ENCODE measurements at places on chromosomes 13 and 19.

DNA sequence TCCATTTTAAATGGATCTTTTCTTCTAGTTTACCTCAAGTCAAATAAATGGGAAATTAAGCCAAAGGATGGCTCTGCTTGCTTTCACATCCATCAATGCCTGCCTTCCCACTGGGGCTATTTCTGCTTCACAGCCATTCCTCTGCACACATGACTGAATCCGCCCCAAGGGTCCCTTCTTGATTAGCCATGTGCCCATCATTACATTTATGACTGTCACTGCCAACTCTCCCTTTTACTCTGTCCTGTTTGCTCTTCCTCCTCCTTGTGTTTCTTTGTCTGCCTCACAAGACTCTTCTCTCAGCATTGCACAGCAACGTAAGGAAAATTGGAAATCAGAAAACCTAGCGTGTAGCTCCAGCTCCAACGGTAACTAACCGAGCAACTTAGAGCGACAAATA lies 410.2 kb downstream of the TBC1D4 start:
- no peak for DNase-seq

- DNase-seq, result no peak
Observed at GRCh38 chr13:30178976-30179375, 128.4 kb downstream of the KATNAL1 start.

DNA sequence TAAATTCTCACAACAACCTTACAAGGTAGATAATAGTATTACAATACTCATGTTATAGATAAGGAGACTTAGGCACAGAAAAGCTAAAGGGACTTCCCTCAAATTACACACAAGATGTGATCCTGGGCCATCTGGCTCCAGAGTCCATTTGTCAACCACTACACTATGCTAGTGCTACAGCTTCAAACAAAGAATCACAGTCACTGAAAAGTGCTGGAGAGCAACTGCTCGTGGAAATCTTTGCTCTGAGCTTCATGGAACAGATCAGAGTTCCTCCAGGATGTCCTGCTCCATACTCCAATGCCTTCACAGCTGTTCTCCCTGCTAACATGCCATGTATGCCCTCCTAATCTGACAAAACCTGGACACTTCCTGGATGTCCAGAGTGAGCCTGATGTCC lies 271.2 kb downstream of the ENOX1 start:
- DNase-seq, result no peak

- DNase-seq, result no peak
Observed at GRCh38 chr19:7067716-7068115, 1.8 kb upstream of the ZNF557 start.

DNA sequence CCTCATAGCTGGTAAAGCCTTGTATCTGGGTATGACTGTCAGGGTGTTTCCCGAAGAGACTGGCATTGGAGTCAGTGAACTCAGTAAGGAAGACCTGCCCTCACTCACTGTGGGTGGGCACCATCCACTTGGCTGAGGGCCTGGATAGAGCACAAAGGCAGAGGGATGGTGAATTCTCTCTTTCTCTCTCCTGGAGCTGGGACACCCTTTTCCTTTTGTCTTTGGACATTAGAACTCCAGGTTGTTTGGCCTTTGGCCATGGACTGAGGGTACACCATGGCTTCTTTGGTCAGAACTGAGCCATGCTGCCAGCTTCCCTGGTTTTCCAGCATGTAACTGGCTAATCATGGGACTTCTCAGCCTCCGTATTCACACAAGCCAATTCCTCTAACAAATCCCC lies 4.6 kb upstream of the CEACAM1 start:
- DNase-seq, result no peak

DNA sequence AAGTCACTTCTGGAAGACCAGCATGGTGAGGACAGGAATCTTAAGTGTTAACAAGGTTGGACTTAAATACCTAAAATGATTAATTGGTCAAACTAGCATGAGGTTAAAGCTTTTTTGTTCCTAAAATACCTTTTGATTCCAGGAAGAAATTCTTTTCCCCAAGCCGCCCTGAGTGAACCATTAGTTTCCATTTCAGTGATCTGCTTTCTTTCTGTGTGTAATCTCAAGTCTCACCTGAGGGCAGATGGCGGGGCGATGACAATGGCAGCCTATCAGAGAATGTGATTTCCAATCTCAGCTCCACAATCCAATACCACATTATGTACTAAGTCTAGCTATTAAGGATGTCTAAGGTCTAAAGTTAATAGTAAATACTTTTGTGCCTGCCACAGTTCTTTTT lies 390.9 kb upstream of the SGCG start:
- DNase-seq, result no peak

- DNase-seq, result no peak
Observed at GRCh38 chr13:55263045-55263444, 1877.7 kb upstream of the PRR20A start.

DNA sequence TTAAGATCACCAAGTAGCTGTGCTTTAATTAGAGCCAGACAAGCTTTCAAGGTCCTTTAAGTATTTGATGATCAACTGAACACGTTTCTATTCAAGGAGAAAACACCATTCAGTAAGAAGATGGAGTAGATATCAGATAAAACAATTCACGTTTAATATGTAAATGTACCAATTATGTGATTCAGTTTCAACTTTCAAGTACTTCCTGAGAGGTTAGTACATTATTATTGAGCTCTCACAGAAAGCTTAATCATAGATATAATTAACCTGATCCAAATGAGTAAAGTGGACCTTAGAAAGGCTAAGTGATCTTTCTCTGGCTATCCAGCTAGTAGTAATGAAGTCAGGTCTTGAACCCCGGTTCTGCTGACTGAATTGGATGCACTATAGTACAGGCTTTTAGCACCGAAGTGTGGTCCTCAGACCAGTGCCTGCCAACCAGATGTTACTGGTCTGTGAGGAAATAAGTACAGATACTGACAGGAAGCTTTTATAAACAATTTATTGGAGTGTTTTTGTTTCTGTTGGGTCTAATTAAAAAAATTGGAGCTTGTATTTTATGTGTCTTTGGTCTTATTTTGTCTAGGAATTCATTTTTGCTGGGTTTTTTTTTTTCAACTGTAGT lies 10.2 kb downstream of the CLN5 start:
- DNase-seq, result no peak

GRCh38 chr13:23995283-23996073 lies 98.2 kb upstream of the C1QTNF9B start:
- DNase-seq, result no peak

DNA sequence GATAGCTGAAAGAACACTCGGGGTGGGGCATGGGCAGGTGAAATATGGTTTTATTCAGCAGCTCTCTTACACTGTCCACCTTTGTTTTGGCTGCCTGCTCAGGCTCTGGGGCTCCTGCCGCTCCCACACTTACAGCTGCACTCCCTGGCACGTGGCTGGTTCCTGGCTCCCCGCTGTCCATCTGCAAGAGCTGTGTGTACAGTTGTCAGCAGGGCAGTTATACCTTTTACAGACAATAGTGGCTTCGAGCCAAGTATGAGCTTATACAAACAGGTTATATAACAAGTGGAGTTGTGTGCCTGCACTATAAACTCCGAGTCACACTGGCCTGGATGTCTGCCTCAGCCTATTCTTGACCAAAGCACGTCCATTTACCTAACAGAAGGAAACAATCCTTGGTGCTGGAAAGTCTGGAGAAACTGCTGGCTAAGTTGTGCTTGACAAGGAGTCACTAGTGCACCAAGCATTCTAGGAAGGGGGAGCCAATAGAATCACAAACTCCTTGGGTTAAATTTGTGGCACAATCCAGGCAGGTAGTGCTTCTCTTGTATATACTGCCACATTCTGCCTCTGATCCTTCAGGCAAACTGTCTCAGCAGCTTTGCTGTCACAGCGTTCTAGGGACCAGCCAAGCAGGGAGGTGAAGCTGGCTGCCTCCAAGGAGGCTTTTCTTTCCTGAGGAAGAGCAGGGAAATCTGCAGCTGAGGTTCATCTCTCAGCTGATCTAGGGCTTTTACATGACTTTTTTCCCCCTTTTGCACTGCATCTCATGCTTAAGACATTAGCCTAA lies 68.2 kb downstream of the NHLRC3 start:
- no peak for DNase-seq
